Right atrium auricular region (tissue), 2 donors: ENCODE measurements at places on chromosomes 2 and 18. TPM values are rescaled to one million over a fixed set of nuclear protein-coding genes. Genes with fewer than 3 reads are reported as not detected.

DNA sequence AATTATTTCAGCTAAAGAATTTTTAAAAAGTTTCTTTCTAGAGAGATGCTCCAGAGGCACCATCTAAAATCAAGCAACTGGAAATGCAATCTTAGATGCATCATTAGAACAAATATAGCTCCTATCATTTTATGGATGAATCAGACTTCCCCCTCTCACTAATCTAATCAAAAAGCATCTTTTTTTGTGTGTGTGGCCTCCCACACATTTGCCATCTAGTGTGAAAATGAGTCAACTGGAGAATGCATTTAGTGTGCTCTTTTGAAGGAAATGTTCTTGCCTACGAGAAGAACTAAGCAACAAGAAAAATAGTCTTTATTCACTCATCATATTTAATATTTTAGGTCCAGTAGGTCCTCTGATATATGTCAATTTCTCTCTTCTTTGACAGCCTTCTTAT is 39.5 kb upstream of the FIGN start:
- DNase-seq, result no peak

DNA sequence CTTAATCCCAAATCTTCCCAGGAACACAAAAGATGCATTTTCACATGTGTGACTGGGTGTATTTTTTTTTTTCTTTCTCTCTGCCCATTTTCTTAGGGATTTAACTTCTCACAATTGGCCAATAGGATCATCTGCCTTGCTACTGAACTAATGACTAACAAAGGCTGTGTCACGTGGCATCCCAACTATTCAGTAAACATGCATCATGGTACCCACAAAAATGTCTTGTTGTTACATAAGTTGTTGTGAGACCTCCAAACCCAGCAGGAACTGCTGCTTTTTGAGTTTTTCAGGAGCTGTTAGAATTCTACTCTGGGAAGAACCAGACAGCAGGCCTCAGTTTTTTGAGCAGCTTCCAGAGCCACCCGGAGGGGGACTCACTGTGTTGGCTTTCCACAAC is 31.9 kb downstream of the GAD1 start:
- DNase-seq, result no peak

- DNase-seq, result no peak
Observed at GRCh38 chr2:20304411-20304810, 46.2 kb downstream of the PUM2 start.

Gene RALBP1
- 62.5 TPM for total RNA-seq

Gene M1AP
- total RNA-seq, result not detected

DNA sequence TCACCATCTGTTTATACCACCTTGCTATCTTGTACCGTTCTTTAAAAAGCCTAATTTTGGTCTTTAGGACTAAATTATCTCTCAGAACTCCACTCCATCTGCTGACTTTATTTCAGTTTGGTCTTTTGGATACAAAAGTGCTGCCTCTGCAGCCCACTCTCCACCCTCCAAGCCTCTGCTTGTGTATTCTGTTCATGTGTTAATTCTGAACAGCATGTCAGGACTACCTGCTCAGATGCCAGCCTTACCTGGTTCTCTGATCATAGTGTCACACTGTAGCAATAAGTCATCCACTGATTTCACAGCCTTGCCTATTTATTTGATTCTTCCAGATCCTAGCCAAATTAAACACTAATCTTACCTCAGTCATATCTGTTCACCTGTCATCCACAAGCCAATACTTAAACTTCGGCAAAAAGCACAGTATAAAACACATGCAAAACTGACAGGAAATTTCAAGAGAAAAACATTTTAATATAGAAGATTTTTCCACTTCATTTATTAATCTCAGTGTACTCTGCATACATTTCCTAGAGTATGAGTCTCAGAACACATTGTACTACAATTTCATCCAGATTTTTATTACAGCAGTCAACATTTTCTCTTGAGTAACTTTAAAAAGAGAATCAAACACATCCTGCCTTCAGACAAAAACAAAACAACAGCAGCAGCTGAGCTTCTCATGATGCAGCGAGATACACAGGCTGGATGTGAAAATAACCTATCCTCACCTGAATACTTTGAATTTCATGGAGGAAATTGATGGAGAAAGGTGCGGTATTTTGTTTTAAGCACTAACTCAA is 64.9 kb downstream of the PPP1R1C start:
- DNase-seq, result no peak
